ENCODE measurements at places on chromosomes 3 and 15.
A peak's percentile ranks its signal among the peaks of the same experiment; 100 is the strongest.

GRCh38 chr3:31433679-31433992 is 99.1 kb upstream of the STT3B start:
- DNase-seq: no peak

- DNase-seq: no peak
Observed at GRCh38 chr3:164222197-164222596, 856.1 kb downstream of the SI start.

DNA sequence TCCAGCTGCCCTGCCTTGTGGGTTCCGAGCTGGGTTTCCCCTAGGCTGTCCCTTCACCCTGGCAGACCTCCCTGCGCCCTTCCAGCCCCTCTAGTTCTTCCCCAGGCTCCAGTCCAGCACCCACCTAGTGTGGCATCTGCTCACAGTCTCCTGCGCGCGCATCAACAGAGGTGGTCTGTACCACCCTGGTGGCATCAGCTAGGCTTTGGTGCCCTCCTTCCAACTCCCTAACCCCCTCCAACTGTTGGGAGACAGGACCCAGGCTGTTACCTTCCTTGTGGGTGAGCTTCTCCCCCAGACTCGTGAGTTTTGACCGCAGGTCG is 8.0 kb downstream of the CALML4 start:
- DNase-seq: no peak

DNA sequence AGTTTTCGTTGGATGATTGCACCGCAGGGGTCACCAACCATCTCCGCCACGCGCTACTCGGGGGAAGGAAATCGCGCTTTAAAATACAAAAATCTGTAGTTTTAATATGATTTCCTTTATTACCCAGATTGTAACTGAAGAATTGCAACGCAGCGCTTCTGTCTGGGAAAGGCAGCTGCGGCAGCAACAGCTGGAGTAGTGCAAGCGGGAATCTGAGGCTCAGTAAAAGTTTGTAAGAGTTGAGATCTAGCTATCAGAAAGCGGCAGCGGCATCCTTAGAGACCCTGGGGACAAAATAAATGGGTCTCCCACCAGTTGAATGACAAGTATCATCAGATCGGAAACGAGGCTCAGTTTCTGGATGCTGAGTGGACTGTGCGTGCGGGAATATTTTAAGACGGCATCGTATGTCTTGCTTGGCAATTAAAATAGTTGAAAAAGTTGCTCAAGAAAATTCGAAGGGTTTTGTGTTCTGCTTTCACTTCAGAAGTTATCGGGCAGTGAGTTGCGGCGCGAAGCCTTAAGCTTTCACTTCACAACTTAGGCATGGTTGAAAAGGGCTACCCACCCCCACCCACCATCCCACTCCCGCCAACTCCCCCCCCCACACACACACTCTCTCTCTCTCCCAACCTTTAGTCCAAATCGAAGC is 2.7 kb downstream of the MECOM start:
- no peak for DNase-seq

DNA sequence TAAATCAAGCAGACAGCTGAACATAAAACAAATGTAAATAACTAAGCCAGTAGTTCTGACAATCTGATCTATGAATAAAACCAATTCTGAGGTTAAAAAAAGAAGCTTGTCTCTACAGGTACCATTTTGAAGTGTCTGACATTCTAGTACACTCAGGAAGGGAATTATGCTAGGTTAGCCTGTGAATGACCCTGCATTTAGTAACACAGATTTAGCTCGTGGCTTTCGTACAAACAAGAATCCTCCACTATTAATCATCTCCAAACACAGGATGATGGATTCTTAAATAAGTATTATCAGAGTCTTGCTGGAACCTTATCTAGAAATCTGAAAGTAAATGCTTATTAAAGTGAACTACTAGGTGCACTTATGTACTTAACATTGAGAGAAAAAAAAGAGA is 1120.1 kb downstream of the ROBO1 start:
- no peak for DNase-seq

GRCh38 chr15:89370120-89370977 is 35.7 kb upstream of the POLG start:
- DNase-seq: no peak

DNA sequence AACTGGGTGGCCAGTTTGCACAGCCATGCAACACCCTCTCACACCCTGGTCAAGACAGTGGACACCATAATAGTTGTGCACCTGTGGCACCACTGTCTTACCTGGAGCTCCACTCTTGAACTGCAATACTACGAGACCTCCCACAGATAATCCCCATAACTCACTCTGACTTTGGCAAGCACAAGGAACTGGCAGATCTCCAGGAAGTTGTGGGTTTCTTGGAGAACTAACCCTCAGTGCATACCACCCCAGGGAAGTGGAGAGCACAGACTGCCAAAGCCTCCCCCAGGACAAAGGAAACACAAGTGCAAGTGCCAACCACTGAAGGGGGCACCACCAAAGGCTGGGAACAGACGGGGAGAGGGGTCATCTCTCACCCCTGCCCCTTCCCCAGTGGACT is 318.6 kb downstream of the SUCLG2 start:
- DNase-seq: no peak

DNA sequence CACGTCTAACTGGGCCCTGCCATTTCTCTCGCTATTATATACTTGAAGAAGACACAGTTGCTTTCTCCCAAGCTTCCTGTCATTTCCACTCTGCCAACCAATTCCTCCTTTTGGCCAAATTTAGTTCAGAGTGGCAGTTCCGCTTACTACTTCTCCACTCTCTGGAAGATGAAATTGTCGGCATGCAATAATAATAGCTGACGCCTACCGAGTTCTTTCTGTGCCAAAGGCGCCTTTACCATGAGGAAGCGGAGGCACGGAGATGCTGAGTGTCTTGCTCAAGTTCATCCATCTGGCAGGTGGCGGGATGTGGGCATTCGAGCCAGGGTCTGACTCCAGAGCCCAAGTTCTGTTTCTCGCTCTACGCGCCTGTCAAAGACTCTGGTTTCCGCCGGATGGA is 14.6 kb upstream of the NRROS start:
- no peak for DNase-seq

- no peak for DNase-seq
Observed at GRCh38 chr3:128319741-128320141, 146.9 kb downstream of the DNAJB8 start.

DNA sequence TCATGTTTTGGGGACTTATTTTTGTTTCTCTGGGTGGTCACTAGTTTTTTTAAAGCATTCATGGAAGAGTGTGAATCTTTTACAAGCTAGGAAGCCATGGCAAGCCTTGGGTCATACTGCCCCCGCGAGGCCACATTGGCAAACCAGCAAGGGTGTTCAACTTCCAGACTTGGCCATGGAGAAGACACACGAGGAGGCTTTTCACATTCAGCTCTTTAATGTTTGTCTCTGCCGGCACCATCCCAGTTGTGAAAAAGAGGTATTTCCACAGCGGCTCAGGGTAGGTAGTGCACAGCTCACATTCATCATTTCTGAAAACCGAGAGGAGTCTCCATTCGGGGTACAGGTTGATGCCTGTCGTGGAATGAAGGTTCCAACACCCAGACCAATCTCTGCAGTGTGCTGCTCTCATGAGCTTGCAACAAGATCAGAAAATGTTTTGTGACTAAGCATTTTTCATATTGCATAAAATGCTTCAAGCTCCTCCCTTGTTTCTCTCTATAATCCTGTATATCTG is 7.7 kb downstream of the CCR5 start:
- DNase-seq: no peak

DNA sequence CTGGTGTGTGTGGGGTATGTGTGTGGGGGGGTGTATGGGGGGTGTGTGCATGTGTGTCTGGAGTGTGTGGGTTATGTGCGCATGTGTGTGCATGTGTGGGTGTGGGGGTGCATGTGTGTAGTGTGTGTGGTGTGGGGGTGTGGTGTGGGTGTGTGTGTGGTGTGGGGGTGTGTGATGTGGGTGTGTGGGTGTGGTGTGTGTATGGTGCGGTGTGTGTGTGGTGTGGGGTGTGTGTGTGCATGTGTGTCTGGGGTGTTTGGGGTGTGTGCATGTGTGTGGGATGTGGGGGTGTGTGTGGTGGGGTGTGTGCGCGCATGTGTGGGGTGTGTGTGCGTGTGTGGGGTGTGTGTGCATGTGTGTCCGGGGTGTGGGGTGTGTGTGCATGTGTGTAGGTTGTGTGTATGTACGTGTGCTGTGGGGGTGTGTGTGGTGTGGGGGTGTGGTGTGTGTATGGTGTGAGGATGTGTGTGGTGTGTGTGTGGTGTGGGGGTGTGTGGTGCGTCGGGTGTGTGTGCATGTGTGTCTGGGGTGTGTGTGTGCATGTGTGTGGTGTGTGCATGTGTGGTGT is 6.2 kb upstream of the OCA2 start:
- DNase-seq: no peak

GRCh38 chr3:72892870-72893269 is 5.0 kb downstream of the GXYLT2 start:
- no peak for DNase-seq

- no peak for DNase-seq
Observed at GRCh38 chr3:133113526-133113925, 75.3 kb downstream of the TMEM108 start.

GRCh38 chr3:53146319-53146891 is 14.6 kb upstream of the PRKCD start:
- no peak for DNase-seq

- peak; percentile 94 for DNase-seq
Observed at GRCh38 chr15:80455668-80456442, 51.7 kb downstream of the ARNT2 start.

DNA sequence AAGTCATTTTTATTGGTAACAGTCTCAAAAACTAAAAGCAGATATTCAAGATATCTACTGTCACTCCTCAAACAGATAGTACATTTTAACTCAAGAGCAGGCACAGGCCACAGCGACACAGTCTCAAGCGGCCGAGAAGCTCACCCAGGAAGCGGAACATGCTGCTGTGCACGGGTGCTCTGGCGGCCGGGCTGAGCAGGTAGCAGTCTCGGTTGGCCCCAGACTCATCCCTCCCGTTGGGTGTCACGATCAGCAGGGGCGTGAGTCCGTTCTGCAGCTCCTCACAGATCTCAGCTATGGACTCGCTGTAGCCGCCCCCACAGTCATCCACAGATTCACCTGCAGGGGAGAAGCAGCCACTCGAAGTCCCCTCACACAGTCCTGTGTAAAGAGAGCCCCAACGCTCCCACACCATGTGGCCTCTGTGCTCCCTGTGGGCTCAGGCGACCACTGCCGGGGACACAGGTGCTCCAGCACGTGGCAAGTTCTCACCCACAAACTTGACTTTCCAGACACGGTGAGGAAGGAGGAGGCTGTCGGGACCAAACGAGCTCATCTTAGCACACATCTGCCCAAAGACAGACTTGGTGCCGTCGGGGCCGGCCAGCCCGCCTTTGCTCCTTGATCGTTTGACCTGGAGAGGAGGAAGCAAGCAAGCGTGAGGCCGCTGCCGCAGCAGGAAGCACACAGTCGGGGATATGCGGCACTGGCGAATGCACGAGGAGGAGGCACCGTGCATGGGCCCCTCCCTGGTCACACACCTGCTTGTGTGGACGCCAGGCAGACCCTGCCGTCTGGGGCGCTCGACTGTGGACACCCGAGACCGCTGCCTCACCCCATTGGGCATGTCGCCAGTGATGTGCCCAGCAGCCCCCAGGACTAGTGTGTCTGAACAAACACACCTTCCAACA is 17.7 kb upstream of the OCA2 start:
- DNase-seq: no peak
